ENCODE measurements at places on chromosomes 11 and 22. TPM values are rescaled to one million over a fixed set of nuclear protein-coding genes. Genes with fewer than 3 reads are reported as not detected.

OR52N4 gene
- not detected for total RNA-seq

DNA sequence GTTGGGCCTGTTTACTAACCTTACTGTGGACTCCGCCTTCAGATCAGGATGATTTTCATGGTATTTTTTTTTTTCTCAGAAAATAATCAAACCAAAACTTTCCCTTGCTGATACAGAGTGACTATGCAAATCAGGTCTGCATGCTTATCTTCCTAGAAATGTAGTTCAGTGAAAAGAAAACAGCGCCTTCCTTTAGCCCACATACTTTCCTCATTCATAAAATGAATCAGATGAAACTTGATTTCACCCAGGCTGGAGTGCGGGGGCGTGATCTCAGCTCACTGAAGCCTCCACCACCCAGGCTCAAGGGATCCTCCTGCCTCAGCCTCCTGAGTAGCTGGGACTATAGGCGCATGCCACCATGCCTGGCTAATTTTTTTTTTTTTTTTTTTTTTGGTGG lies 26.0 kb downstream of the ZNRF3 start:
- H3K4me1 ChIP-seq = peaks cover 14% of the 10 kb centered on the region
- DNase-seq = no peak
- no peaks in the 10 kb centered on the region for H3K27me3 ChIP-seq
- H3K4me3 ChIP-seq = no peak overlapping the region

DNA sequence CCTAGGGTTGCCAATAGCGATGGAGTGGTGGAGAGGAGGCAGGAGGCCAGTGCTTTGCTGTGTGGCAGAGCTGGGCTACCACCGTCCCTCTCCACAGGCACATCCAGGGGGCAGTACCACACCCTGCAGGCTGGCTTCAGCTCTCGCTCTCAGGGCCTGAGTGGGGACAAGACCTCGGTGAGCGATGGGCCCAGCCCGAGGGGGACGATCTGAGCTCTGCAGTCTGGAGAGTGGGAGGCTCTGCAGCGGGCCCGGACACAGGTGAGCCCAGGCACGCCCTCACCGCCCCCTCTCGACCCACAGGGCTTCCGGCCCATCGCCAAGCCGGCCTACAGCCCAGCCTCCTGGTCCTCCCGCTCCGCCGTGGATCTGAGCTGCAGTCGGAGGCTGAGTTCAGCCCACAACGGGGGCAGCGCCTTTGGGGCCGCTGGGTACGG lies 2.5 kb downstream of the PKP3 start:
- H3K4me3 ChIP-seq = no peak overlapping the region
- H3K27me3 ChIP-seq = no peaks in the 10 kb centered on the region
- peaks cover 10% of the 10 kb centered on the region for H3K4me1 ChIP-seq
- DNase-seq = no peak

DNA sequence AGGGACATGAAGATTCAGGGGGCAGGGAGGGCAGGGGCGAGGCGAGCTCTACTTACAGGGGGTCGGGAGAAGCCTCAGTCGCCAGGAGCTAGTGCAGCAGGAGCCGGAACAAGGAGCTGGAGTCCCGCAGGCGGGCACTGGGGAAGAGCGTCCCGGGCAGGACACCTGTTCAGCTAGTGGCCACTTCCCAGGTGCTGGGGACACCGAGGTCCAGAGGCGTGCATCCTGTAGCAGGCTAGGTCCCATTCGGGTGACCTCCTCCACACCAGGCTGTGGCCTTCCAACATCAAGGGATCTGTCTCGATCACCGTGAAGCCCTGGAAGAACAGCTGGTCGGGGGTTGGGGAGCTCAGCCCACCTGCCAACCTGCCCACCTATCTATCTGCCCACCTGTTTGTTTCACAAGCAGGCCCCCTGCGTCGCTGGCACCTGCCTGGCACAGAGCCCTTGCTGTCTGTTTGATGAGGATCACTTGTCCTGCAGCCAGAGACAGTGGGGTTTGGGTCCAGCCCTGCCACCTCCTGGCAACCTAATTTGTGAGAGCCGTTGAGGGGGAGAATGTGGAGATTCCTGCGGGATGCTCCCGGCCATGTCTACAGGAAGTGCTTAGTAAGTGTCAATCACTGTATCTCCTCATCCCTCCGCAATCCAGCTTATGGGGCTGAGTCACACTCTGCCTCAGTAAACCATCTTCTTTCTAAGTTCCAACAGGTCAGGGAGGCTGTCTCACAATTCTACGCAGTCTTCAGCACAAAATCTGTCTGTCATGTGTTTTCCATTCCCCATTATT lies 940.9 kb downstream of the BRD1 start:
- H3K4me1 ChIP-seq = no peaks in the 10 kb centered on the region
- H3K27me3 ChIP-seq = peaks cover 97% of the 10 kb centered on the region
- no peak for DNase-seq
- no peak overlapping the region for H3K4me3 ChIP-seq
- H3K27ac ChIP-seq = no peak overlapping the region

LMNTD2 gene
- total RNA-seq = 12.8 TPM

DNA sequence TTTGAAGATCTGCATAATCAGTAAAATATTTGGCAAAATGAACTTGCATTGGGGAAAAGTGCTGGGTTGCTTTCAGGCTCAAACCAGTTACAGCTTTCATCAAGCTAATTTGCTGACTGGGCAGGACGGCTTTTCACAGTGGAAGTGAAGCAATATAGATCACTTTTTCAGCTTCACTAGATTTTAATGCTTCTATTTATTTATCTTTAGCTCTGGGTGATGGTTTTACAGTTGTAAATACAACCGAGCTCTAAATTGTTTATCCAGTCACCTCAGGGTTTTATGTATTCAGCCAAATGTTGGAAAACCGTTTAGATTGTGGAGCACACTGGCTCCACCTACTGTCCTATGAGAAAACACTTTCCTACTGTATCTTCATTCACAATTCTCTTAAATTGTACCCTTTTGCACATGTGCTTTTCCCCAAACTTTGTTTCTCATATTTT lies 58.2 kb downstream of the ACER3 start:
- H3K36me3 ChIP-seq = no peaks in the 10 kb centered on the region
- H3K27me3 ChIP-seq = no peaks in the 10 kb centered on the region
- H3K4me3 ChIP-seq = no peak overlapping the region

DNA sequence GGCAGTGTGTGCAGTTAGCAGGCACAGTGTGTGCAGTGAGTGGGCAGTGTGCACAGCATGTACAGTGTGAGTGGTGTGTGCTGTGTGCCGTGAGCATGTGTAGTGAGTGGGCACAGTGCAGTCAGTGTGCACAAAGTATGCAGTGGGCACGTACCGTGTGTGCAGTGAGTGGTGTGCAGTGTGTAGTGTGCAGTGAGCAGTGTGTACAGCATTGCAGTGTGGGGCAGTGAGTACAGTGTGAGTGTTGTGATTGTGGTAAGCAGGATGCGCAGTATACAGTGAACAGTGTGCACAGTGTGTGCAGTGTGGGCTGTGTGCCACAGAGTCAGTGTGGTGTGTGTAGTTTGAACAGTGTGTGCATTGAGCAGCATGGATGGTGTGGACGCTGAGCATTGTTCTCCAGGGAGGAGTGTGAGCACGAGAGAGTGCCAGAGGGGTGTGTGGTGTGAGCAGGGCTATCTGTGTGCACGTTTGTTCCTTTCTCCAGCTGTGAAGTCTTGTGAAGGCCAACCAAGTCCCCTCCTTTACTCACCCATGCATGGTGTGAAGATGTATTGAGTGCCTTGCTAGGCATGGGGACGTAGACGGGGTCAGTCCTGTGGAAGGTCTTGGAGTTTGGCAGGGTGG lies 3.0 kb downstream of the SHANK3 start:
- H3K36me3 ChIP-seq = no peaks in the 10 kb centered on the region
- H3K27me3 ChIP-seq = no peaks in the 10 kb centered on the region
- H3K27ac ChIP-seq = no peak overlapping the region
- H3K4me3 ChIP-seq = peak overlapping the region; percentile 58
- peaks cover 15% of the 10 kb centered on the region for H3K4me1 ChIP-seq

BAIAP2L2 gene
- total RNA-seq = 7.1 TPM

- no peak overlapping the region for H3K4me3 ChIP-seq
- H3K4me1 ChIP-seq = no peaks in the 10 kb centered on the region
- no peak for DNase-seq
- H3K27me3 ChIP-seq = peaks cover 75% of the 10 kb centered on the region
- H3K36me3 ChIP-seq = no peaks in the 10 kb centered on the region
Measured at GRCh38 chr11:75204012-75204674, 36.4 kb upstream of the TPBGL start.

CSF2RB gene
- not detected for total RNA-seq

GVQW3 gene
- total RNA-seq = 12.5 TPM

OR52E8 gene
- total RNA-seq = not detected

GRCh38 chr11:6876914-6877313 lies 489 bp downstream of the OR10A4 start:
- no peaks in the 10 kb centered on the region for H3K4me1 ChIP-seq
- DNase-seq = no peak
- H3K36me3 ChIP-seq = no peaks in the 10 kb centered on the region
- H3K27me3 ChIP-seq = no peaks in the 10 kb centered on the region

DNA sequence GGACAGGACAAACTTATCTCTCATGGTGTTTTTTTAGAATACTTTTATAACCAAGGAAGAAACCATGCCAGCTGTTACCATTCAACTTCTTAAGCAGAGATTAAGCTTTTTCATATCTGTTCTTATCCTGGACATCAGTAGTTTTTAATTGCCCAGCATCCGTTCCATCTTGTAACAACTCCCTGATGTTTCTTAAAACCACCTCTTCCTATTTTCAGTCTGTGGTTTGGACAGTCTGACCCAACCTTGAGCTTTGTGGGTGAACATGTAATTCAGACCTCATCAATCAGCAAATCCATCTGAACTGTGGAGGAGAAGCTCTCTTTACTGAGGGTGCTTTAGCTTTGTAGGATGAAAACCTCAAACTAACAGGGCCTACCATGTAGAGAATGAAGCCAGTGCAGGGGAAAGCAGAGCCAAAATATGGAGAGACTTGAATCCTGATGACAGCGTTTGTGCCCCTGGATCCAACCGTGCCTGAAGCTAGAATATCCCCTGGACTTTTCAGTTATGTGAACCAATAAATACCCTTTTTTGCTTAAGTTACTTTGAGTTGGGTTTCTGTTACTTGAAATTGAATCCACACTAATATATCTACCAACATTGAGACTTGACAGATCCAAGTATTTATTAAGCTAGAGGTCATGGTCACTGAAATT lies 9.4 kb downstream of the TUG1 start:
- no peak overlapping the region for H3K4me3 ChIP-seq
- H3K4me1 ChIP-seq = no peaks in the 10 kb centered on the region
- DNase-seq = no peak
- H3K27me3 ChIP-seq = no peaks in the 10 kb centered on the region

GRCh38 chr11:85766721-85767161 lies 44.2 kb downstream of the SYTL2 start:
- no peak overlapping the region for H3K27ac ChIP-seq
- peaks cover 10% of the 10 kb centered on the region for H3K4me1 ChIP-seq
- H3K4me3 ChIP-seq = no peak overlapping the region
- no peak for DNase-seq
- no peaks in the 10 kb centered on the region for H3K36me3 ChIP-seq

DNA sequence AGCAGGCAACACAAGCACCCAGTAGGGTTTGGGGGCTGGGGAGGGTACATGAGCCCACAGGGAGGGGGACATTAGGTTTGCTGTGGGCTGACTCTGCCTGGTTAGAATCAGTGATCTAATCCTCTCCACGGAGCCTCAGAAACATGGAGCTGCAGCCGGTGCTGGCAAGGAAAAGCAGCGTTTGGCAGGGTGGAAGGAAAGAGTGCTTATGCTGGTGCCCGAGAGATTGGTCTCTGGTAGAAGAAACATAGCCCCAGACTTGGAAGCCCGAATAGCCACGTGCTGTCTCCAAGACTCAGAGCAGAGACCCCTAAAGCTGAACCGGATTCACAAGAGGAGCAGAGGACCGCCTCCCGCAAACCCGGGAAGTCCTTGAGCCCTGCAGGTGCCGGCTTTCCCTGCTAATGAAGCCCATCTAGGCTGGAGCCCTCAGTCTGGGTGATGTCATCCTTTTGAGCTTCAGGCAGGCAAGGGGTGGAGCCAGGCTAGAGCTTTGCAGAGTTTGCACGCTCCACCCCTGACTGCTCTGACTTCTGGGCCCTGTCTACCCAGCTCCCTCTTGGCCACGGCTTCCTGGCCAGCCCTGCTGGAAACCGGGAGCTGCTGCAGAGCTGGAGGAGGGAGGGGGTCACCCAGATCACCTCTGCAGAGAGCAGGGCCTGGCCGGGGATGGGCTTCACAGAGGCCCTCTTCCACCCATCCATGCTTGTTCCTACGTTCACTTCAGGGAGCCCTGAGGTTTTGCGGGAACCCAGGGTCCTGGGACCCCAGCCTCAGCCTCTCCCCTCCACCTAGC lies 35.0 kb upstream of the JAM3 start:
- H3K4me1 ChIP-seq = no peaks in the 10 kb centered on the region
- DNase-seq = no peak
- H3K27me3 ChIP-seq = peaks cover 98% of the 10 kb centered on the region
- no peak overlapping the region for H3K27ac ChIP-seq

DNA sequence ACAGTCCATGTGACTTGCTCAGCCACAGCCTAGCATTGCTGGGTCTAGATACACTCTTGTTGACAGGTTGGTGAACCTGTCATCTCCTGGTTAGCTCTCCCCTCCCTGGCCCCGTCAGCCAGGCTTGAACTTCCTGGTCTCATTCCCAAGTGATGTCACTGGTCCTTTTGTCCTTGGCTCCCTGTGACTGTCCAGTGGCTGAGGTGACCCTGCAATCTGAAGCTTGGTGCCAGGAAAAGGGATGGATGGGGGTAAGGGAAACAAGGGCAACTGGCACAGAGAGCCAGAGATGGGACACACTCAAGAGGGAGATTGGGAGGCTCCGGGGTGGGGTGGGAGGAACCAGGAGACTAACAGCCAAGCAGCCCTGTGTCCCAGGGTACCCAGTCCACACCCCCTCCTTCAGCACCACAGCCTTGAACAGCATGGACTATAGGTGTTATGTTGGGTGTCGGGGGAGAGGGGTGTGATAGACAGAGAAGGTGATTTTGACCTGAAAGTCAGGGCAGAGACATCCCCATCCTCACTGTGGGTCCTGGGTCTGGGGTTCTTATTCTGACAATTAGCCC lies 63.8 kb upstream of the THY1 start:
- H3K27me3 ChIP-seq = peaks cover 45% of the 10 kb centered on the region
- no peak overlapping the region for H3K27ac ChIP-seq
- no peaks in the 10 kb centered on the region for H3K4me1 ChIP-seq

- H3K36me3 ChIP-seq = peaks cover 42% of the 10 kb centered on the region
- H3K4me1 ChIP-seq = peaks cover 78% of the 10 kb centered on the region
- H3K27me3 ChIP-seq = no peaks in the 10 kb centered on the region
- H3K4me3 ChIP-seq = no peak overlapping the region
- no peak for DNase-seq
- peak overlapping the region; percentile 30 for H3K27ac ChIP-seq
Measured at GRCh38 chr11:102115557-102115956, 5.3 kb downstream of the YAP1 start.

GRCh38 chr11:18383388-18384156 lies 10.8 kb upstream of the LDHA start:
- DNase-seq = peak; percentile 88
- H3K27ac ChIP-seq = peak overlapping the region; percentile 97
- no peaks in the 10 kb centered on the region for H3K27me3 ChIP-seq
- H3K4me1 ChIP-seq = peaks cover 45% of the 10 kb centered on the region

DNA sequence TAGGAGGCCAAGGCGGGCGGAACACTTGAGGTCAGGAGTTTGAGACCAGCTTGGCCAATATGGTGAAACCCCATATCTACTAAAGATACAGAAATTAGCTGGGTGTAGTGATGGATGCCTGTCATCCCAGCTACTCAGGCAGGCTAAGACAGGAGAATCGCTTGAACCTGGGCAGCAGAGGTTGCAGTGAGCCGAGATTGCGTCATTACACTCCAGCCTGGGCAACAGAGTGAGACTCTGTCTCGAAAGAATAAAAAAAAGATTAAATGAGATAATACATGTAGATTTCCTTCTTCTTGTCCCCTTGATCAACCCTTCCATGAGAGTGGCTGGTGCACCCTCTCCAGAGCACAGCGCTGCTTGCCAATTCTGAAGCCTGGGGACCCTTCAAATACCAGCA lies 106.9 kb downstream of the ST3GAL4 start:
- H3K36me3 ChIP-seq = no peaks in the 10 kb centered on the region
- no peak for DNase-seq
- no peaks in the 10 kb centered on the region for H3K4me1 ChIP-seq

LRRC10B gene
- 1.1 TPM for total RNA-seq

LMO1 gene
- total RNA-seq = not detected
